ENCODE measurements at places on chromosomes 5 and 9. TPM values are rescaled to one million over a fixed set of nuclear protein-coding genes. Genes with fewer than 3 reads are reported as not detected.

Gene GHR
- polyA plus RNA-seq: 2.2 TPM

Gene TPM2
- polyA plus RNA-seq: 761 TPM

Gene GKAP1
- polyA plus RNA-seq: 33.9 TPM

Gene SLC36A2
- not detected for polyA plus RNA-seq

Gene TSLP
- polyA plus RNA-seq: 1.4 TPM

Gene ARHGEF28
- not detected for polyA plus RNA-seq

Gene SGCD
- not detected for polyA plus RNA-seq

Gene TRIM52
- 10.5 TPM for polyA plus RNA-seq

Gene FOXI1
- polyA plus RNA-seq: not detected

Gene NRG2
- 13.5 TPM for polyA plus RNA-seq

Gene PCDHB7
- 0.40 TPM for polyA plus RNA-seq

Gene TMEM171
- polyA plus RNA-seq: not detected

Gene HTR4
- 1.9 TPM for polyA plus RNA-seq

Gene TNFAIP8
- polyA plus RNA-seq: 24.9 TPM

Gene TLN1
- 98.0 TPM for polyA plus RNA-seq

Gene PTPN3
- polyA plus RNA-seq: 0.84 TPM

Gene UNC13B
- polyA plus RNA-seq: 16.3 TPM

Gene IRX1
- polyA plus RNA-seq: 142 TPM

All from cardiac muscle cell (in vitro differentiated cells and primary cell).